ENCODE measurements at places on chromosomes 3 and 15.

DNA sequence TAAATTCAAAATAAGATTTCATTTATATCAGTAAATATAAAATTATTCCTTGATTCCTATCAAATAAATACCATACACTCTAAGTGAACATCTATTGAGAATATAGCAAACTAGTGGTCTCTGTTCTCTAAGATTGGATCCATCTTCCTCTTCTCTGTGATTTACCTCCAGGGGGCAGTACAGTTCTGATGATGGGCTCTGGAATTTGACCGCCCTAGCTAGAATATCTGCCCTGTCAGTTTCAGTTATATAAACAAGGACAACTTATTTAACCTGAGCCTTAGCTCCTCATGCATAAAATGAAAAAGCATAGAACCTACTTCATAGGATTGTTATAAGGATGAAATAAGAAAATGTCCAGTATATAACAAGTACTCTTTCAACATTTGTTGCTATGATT is 171.1 kb upstream of the CCDC54 start:
- DNase-seq = no peak

- DNase-seq = no peak
Measured at GRCh38 chr3:16456784-16457415, 56.6 kb downstream of the RFTN1 start.

- no peak for DNase-seq
Measured at GRCh38 chr3:178392511-178392926, 143.7 kb upstream of the KCNMB2 start.

GRCh38 chr3:24261521-24261920 is 233.1 kb downstream of the THRB start:
- DNase-seq = no peak

DNA sequence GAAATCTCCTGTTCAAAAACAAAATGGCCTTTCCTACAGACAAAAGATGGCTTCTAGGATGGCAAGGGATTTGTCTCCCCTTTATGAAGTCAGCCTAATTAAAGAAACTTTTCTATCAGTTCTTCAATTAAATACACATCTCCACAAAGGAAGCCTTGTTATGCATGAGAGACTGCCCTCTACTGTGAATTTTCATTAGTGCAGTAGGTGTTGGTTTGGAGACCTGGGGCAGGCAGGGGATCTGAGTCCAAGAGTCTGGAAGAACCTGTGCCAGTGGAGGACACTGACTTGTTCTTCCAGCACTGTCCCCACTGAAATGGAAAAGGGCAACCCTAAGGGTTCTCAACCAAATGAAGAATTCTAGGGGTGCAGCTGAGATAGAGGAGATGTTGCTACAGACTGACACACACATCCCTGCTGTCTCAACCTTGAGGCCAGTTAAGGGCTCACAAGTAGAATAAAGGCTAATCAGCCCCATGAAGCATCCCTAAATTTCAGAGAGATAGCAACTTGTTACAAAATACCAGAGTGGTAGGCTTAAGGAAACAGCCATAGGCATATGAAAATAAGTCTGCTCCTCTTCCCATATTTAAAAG is 174.0 kb upstream of the PRICKLE2 start:
- no peak for DNase-seq

DNA sequence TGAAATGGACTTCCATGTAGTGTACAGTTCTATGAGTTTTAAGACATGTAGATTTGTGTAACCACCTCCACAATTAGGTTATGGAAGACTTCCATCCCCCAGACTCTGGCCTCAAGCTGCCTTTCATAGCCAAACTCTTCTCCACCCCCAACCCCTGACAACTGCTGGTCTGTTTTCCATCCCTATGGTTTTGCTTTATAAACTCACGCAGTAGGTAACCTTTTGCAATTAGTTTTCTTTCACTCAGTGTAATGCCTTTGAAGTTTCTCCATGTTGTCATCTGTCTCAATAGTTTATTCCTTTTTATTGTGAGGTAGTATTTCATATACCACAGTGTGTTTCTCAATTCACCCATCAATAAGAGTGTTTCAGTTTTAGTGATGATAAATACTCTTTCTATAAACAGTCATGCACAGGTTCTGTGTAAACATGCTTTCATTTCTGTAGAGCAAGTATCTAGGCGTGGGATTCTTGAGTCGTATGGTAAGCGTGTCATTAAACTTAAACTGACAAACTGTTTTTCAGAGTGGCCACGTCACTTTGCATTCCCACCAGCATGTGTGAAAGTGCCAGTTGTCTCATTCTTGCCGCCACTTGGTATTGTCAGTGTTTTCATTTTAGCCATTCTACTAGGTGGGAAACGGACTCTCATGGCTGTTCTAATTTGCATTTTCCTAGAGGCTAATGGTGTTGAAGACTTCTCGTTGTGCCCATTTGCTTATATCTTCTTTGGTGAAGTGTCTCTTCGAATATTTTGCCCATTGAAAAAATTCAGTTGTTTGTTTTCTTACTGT is 47.3 kb upstream of the ALDH1A3 start:
- DNase-seq = no peak

DNA sequence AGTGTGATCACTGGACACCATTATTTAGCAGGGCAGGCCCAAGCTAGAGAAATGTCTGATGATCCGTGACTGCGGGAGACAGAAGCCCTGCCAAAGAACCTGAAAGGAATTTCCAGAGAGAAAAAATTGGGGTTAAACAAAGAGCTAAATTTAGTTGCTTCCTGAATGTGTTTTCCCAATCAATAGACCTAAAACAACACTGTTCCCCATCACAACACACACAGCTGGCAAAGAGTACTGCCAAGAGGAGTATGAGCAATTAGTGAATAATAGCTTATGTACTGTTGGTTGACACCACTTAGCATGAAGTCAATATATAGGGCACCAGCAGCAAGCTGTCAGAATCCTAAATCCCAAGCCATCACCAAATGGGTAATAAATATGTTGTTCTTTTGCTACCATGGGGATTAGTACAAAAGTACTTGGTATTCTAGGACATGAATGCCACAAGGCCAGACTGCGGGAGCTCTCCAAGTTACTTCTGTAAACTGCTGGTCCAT is 35.7 kb downstream of the CLK3 start:
- no peak for DNase-seq

DNA sequence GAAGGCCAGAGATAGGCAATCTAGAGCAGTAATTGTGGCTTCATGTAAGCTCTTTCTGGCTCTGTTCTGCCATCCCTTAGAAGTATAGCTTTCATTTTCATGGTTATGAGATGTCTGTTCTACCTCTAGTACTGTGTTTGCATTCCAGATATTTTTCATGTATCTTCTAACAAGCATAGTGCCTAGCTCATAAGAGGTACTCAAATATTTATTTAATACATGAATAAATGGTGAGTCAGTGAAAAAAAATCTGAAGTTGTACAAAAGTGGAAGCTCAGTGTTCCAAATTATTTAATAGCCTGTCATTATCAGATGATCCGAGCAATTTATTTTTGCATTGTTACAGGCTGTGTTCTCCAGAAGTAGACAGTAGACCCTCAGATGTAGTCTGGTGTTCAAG is 64.3 kb downstream of the OXSM start:
- no peak for DNase-seq

GRCh38 chr3:37163262-37164015 is 10.9 kb downstream of the LRRFIP2 start:
- no peak for DNase-seq

GRCh38 chr15:43151688-43152087 is 18.3 kb downstream of the TMEM62 start:
- DNase-seq = no peak
